Vagina (tissue), 2 donors: ENCODE measurements at places on chromosomes 7 and 10. TPM values are rescaled to one million over a fixed set of nuclear protein-coding genes. Genes with fewer than 3 reads are reported as not detected.

- DNase-seq, result no peak
These were observed 2.9 kb downstream of the TECPR1 start for GRCh38 chr7:98249106-98249505.

Gene ALOX5
- total RNA-seq, result 22.8 TPM

DNA sequence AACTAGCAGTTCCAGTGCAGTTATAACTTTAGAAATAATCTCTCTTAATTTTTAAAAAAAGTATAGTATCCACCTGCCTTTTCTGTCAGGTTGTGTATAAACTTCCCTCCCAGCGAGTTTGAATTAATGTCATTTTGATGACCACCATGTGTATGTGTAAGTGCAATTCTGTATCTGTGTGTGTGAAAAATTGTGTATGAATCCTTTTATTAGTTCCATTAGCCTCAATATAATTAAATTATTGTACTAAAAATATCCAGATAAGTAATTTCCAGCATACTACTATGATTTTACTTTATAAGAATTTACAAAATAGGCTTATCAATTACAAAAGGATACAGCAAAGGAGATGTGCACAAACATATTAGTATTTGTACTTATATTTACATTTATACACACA is 421.1 kb upstream of the LRGUK start:
- no peak for DNase-seq

DNA sequence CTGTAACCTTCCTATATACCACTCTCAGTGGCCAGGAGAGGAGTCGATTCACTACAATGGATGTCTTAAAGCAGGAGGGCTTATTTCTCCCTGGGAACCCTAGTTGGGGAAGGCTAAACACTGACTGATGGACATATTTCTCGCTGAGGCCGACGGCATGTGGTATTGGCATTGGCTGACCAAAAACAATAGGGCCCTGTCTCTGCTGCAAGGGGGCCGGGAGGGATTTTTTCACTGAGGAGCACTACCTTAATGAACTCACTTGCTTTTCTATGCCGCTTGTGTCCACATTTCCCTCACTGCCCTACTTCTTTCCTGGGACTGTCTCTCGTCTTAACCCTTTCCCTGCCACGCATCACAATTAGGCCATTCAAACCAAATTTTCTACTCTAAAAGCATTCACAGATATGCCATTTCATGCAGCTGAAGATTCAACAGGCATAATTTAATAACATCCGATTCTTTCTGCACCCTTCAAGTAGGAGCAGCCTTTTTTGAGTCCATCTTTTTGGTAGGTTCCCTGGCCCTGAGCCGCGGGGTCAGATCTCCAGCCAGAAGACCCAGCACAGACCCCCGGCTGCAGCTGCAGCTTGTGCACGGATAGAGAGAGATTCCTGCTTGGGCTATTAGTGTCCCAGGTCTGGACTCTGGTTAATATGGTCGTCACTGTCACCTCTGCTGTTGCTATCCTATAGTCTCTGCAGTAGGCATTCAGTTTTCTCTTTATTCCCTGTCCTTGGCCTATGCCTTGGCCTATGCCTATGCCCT is 118.7 kb downstream of the HIPK2 start:
- no peak for DNase-seq

Gene ATG9B
- 34.1 TPM for total RNA-seq

Gene POM121
- total RNA-seq, result 21.9 TPM

DNA sequence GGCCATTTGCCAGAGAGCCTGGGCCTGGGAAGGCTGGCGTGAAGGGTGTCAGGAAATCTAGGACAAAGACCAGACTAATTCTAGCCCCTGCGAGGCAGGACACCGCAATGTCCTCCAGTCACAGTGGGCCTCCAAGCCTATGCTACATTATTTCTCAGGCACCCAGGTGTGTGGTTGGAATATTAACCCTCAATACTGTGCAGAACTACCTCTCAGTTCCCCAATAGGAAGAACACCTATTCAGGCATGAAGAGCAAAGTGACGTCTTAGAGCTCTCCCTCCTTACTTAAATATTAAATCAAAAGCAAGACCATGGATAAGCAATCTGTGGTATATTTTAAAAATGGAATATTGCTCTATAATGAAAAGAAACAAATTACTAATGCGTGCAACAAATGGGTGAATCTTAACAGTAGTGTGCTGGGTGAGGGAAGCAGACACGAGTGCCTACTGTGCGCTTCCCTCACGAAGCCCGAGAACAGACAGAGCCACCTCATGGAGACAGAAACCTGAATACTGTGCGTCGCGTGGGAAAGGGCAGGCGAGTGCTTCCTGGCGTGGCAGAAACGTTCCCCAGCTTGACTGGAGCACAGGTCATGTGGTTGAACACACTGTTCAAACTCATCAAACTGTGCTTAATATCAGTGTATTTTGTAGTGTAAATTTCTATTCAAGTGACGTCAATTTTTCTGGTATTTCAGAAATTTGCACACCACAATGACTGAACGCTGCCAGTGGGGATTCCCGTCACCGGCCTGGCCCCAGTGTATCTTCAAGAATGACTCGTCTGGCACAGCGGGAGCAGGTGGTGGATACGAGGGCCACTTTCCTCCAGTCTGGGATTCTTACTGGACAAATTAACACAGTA is 15.5 kb upstream of the PTPRN2 start:
- DNase-seq, result no peak

GRCh38 chr10:61719906-61720305 is 57.2 kb downstream of the CABCOCO1 start:
- no peak for DNase-seq

Gene TRIM50
- total RNA-seq, result not detected
